Activated CD4-positive, alpha-beta T cell treated with anti-CD3 and anti-CD28 coated beads, Interleukin-2, Interleukin-6, amounts not matched to agents 100 ng/mL and 50 ng/mL, durations not matched to agents 16 hours and 8 hours (primary cell): ENCODE measurements at places on chromosomes 2 and 18.

GRCh38 chr2:171320731-171321130 lies 113.1 kb downstream of the METTL8 start:
- DNase-seq = no peak

DNA sequence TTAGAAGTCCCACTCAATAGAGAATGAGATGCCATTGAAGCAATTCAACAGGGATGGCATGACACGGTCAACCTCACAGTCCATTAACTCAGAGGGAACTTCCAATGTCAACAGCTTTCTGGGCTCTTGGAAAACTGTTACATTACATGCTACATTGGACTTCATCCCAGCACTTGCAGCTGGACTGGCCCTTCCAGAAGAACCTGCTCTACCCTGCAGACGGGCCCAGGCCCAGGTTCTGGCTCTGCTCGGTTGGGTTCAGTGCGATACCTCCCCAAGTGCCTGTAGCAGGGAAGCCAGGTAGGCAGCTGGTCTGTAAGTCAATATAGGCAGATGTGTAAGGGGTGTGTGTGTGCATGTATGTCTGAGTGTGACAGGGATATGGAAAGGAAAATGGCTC lies 12.9 kb downstream of the LAMA1 start:
- no peak for DNase-seq

GRCh38 chr18:61413396-61413795 lies 80.2 kb downstream of the CDH20 start:
- no peak for DNase-seq

DNA sequence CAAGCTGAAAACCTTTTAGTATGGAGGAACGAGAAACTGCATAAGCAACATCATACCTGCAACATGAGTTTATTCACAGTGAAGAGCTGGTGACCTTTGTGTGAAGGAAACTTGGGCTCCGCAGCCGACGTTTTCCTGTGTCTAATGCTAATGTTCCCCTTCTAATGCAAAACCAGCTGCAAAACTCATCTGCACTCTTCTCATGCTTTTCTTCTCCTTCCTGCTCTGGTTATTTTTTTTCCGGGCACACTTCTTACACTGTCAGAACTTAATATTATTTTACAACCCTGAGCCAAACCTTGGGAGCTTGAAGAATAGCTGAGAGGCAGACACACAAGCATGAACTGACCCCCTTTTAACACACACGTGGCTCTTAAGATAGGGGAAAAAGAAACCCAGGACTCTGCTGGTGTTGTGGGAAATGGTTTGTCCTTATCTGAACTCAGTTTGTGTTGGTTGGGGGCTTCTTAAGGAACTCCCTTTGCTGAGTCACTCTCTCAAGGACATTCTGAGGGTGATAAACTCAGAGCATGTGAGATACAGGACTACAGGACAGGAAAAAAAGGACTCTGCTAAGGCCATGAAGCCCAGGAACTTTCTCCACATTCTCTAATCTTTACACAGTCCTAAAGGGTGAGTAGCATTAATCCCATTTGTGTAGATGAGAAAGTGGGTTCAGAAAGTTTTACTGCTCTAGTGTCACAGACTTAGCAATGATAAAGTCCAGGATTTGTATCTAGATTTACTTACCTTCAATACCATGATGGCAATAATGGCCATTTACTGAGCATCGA lies 439.3 kb upstream of the TRIB2 start:
- DNase-seq = no peak

- DNase-seq = no peak
Observed at GRCh38 chr2:216424274-216424673, 12.0 kb downstream of the SMARCAL1 start.

DNA sequence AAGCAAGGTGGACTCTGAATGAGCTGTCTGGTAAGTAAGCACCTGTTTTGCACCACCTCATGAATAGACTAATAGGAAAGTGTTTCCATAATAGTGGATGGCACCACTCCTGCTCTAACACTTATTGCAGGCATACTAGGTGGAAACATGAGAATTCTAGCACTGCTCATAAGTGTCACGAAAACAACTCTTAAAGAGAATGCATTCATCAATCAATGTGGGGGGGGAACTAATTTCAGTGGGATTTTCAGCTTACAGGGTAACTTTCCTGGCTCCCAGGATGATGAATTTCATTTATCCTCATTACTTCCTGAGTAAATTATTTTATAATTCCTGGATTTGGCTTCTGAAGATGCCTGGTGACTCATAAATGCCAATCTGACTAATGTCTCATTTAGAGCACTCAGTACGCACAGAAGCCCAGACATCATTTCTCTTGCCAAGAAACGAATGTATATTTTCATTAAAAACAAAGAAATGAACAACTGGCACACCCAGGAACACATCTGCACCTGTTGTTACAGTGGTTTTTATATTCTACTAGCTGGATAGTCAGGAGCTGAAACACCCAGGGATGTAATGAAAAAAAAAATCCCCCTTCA lies 129.6 kb downstream of the PID1 start:
- DNase-seq = no peak

- DNase-seq = no peak
Observed at GRCh38 chr2:26877276-26877675, 29.3 kb downstream of the DPYSL5 start.

GRCh38 chr2:227853204-227853629 lies 18.2 kb upstream of the DAW1 start:
- DNase-seq = no peak

GRCh38 chr2:95343429-95344214 lies 46.5 kb downstream of the KCNIP3 start:
- no peak for DNase-seq

- peak; percentile 20 for DNase-seq
Observed at GRCh38 chr2:71452565-71452964, 796 bp upstream of the DYSF start.

DNA sequence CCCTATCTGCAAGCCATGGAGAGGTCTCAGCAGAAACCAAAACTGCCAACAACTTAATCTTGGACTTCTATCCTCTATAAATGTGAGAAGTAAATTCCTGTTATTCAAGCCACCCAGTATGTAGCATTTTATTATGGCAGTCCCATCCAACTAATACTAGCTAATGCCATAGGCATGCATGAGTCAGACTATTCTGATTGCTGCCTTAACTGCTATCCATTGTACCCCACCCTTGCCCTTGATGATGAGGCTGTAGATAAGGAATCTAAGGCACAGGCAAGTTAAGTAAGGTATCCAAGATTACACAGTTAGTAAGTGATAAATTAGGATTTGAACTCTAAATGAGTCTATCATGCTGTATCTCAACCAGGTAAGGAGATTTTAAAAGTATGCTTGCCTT lies 223.0 kb downstream of the UBE2E3 start:
- no peak for DNase-seq

GRCh38 chr2:177460973-177461585 lies 68.5 kb downstream of the AGPS start:
- DNase-seq = no peak

- DNase-seq = no peak
Observed at GRCh38 chr2:232504438-232504837, 15.8 kb upstream of the PRSS56 start.

DNA sequence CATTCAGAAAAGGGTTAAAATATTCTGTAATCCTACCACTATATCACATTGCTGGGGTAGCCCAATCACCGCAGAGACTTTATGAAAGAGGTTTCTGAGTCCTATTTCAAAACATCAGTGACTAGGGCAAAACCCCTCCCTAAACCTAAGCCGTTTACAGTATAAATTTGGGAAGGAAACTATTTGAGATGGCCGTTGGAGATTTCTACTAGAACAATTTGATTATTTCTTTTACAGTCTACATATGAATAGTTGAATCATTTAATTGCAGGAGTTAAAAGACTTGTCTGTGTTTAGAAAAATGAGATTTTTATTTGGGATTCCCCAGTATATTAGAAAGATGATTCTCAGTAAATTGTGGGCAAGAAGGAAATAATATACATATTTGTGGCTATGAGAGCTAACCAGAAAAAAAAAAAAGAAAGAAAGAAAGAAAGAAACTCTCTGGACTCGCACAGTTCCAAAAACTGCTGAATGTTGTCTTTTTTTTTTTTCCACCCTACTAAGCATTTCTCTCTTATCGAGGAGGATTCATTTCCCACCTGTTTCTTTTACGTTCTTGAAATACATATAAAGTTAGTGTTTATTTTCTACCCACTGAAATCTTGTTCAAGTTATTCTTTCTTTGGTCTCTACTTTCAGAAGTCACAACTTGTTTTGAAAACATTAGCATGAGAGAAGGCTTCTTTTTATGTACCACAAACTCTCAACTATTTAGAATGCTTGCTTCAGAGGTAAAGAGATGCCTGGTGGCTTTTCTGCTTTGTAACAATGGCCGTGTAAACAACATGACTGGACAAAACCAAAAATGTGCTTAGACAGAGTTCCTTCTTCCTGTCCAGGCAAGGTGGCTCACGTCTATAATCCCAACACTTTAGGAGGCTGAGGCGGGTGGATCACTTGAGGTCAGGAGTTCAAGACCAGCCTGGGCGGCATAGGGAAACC lies 65.9 kb downstream of the BCL2 start:
- no peak for DNase-seq

GRCh38 chr2:196336715-196337114 lies 165.3 kb upstream of the STK17B start:
- no peak for DNase-seq

DNA sequence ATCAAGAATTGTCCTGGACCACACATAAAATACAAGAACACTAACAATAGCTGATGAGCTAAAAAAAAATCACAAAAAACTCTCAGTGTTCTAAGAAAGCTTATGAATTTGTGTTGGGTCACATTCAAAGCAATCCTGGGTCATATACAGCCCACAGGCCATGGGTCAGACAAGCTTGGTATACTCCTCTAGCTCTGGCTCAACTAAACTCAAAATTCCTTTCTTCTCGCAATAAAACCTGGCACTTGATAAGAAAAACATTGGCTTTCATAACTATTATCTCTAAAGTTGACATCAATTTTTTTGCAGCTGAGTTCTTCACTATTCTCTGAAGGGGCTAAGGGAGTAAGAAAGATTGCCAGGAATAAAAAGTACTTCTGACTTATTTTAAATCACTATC lies 38.3 kb downstream of the FBXO48 start:
- DNase-seq = no peak

GRCh38 chr2:40302751-40303325 lies 149.1 kb downstream of the SLC8A1 start:
- DNase-seq = no peak

DNA sequence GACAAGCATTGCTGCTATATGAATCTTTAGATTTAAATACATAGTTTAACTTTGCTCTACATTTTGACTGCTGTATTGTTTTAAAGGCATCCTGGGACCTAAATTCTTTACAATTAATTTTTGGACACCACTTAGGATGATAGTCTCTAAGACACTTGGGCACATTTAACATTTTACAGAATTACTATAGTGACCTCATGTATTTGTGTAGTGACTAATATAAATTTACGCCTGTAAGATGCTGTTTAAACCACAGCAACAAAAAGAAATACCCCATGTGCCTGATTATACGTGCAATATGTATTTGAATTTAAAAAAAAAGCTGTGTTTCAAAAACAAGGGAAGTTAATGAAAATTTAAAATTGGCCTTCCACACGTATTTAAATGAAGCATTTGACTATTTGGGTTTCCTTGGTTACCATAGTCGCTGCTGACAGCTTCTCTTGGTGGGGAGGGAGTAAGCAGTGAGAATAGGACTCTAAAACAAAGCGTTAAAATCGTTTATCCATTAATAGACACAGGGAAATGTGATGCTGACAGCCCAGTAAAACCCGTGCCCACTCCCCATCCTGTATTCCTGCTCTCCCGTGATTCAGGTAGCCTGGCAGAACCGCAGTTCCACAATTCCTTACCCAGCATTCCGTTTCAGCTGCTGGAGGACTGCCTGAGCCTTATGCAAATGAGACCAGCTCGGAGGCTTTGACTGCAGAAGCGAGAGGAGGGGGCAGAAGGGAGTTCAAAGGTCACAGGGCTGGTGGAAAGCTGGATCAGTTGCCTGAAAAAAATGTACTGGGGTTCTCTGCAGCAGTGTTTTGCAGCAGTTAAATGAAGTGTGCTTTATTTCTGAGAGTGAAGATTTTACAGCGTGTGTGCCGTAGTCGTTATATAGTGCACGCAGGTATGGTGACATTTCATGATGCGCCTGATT lies 104.3 kb downstream of the CSRNP3 start:
- DNase-seq = no peak

DNA sequence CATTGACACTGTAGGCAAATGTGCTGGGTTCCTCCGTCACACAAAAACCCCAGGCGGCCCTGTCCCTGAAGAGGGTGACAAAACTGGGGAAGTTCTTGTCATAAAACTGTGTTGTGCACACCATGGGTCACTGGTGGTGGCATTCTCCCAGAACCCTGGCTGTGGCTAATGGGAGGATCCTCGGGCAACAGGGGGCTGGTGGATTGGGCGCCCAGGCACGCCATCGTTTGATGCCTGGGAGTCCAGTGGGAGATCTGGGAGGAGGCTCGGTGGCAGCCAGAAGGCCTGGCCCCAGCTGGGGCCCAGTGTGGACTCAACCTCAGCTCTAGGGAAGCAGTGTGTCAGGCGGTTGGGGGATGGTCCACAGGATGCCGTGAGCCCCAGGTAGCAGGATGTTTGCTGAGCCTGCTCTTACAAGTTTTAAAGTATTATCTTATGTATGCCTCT lies 140.7 kb downstream of the ACOXL start:
- DNase-seq = no peak

DNA sequence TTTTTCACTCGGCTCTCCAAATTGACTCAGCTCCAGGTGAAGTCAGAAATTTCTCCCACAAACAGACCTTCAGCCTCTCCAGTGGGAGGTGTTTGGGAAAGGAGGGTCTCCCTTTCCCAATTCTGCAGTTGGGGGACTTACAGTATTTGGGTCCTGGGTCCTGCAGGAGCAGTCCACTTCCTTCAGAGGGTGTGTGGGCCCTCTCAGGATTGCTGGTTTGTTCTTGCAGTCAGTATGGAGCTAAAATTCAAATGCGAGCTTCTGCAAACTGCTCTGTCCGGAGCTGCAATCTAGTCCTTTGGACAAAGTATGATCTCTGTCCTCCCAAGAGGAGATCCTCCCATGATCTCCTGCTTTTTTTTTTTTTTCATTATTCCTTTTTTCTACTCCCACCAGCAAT lies 87.9 kb upstream of the MSTN start:
- no peak for DNase-seq

- no peak for DNase-seq
Observed at GRCh38 chr2:160227293-160227915, 27.3 kb upstream of the ITGB6 start.

- no peak for DNase-seq
Observed at GRCh38 chr2:17160594-17160993, 357.6 kb downstream of the RAD51AP2 start.

DNA sequence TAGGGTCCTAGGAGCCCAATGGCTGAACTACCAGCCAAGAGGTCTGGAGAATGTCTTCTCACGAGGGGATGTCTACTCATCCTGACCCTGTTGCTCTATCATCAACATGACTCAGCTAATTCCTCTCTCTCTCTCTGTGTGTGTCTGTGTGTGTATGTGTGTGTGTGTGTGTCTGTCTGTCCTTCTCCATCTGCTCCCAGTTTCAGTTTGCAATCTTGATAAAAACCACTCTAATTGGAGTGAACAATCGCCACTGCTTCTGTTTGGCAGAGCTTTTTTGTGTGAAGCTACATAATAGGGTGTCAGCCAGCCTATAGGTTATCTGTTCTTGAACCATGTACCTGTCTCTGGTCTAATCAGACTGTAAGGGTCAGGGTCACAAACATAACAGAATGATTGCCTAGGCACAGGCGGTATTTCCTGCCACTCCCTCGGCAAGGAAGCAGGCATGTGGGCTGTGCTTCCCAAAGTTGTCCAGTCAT lies 219.8 kb downstream of the SH3BP4 start:
- DNase-seq = no peak

GRCh38 chr18:24114924-24115549 lies 23.8 kb upstream of the CABYR start:
- DNase-seq = peak; percentile 18
